ENCODE measurements at places on chromosomes 4 and X.

- DNase-seq: no peak
Observed at GRCh38 chr4:94409962-94410361, 41.8 kb upstream of the PDLIM5 start.

- no peak for DNase-seq
Observed at GRCh38 chr4:3527101-3527913, 4.9 kb downstream of the LRPAP1 start.

DNA sequence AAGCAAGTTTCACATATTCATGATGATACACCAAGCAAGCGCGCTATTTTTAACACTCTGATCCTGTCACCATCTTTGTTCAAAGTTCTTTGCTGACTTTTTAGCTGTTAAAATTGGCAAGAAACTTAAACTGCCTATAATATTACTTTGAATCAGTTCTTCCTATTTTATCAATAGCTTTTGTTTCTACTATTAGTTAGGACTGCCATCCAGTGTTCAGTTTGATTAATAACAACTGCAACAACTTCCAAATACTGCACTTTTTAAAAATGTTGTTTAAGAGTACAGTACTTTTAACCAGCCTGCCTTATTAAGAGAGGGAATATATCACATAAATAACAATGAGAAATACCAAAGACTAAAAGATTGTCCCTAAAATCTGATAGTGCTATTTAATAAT lies 614.3 kb downstream of the FAM133A start:
- no peak for DNase-seq

DNA sequence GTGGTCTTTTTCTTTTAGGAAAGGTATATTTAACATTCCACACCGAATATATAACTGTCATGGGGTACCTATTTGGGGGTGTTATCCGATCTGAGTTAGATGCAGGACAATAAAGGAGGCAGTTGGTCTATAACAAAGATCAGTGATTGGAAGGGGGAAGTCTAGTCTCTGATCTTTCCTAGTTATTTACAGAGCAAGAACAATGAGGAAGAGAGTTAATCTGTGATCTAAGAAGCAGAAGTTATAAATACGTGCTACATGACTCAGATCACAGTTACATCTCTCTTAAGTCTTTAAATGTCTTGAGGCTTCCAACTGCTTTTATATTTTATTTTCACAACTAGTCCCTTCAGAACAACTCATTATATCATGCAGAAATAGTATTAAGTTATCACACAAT lies 33.2 kb upstream of the ARMCX4 start:
- no peak for DNase-seq

GRCh38 chrX:116827063-116827462 lies 364.3 kb upstream of the CT83 start:
- no peak for DNase-seq

GRCh38 chr4:144955104-144955503 lies 142.9 kb downstream of the ANAPC10 start:
- no peak for DNase-seq

DNA sequence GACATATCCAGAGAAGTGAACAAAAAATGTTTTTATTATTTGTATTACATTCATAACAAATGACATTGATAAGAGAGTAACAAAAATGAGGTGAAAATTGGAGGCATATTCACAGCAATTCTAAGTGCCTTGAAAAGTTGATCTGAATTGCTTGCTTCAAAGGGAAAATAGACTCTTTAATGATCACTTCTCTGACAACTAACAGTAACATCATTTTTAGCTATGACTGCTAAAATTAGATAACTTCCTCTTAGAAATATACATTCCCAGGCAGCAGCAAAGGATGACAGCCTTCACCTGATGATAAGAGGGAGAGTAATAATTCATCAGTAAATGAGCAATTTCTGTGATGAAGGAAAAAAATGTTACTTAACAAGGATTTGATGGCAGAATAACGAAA lies 472.5 kb downstream of the PCDH10 start:
- DNase-seq: no peak

GRCh38 chr4:103207673-103208072 lies 9.5 kb upstream of the CENPE start:
- DNase-seq: no peak

- no peak for DNase-seq
Observed at GRCh38 chr4:105509291-105509690, 35.4 kb upstream of the PPA2 start.

GRCh38 chr4:186204686-186205085 lies 13.3 kb downstream of the CYP4V2 start:
- DNase-seq: no peak

GRCh38 chrX:17563515-17563914 lies 173.8 kb upstream of the SCML1 start:
- no peak for DNase-seq

GRCh38 chr4:153763404-153763803 lies 3.6 kb upstream of the RNF175 start:
- no peak for DNase-seq

GRCh38 chr4:22978656-22979055 lies 285.9 kb downstream of the GBA3 start:
- no peak for DNase-seq
